Stimulated activated CD4-positive, alpha-beta T cell treated with anti-CD3 and anti-CD28 coated beads, Interleukin-1b, Interleukin-23, amount 100 ng/mL, for 4 hours (primary cell): ENCODE measurements at places on chromosomes 3 and 15.

DNA sequence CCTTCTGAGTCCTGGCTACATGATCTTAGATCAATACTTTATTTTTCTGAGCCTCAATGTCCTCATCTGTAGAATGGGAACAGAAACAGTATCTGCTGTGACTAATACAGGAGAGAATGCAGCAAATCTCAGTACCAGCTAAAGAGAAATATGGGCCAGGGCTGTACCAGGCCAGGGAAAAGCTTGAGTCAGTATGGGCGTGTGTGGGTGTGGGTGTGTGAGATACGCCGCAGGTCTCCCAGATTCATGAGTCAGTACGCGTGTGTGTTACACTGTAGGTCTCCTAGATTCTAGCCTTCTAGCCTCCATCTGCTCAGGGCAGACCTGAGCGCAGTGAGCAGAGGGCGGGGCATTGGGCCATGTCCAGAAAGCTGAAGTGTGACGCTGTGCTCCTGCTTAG lies 15.2 kb downstream of the GNAI2 start:
- DNase-seq: no peak

DNA sequence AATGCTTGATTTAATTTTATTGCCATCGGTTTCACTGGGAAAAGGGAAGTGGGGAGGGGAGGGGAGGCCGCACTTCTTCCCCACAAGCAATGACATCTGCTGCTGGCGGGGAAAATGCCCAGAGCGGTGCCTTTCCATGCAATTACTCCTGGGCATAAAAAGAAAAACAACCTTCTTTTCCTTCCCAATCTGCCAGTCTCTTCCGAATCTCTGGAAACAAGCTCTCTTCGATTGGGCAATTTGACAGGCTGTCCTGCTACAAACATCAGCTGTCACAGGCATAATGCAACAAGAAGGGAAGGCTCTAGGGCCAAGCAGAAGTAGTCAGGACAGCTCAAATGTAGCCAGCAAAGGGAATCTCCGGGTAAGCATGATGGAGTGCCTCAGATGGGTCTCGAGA lies 93.4 kb upstream of the STRIT1 start:
- DNase-seq: no peak

DNA sequence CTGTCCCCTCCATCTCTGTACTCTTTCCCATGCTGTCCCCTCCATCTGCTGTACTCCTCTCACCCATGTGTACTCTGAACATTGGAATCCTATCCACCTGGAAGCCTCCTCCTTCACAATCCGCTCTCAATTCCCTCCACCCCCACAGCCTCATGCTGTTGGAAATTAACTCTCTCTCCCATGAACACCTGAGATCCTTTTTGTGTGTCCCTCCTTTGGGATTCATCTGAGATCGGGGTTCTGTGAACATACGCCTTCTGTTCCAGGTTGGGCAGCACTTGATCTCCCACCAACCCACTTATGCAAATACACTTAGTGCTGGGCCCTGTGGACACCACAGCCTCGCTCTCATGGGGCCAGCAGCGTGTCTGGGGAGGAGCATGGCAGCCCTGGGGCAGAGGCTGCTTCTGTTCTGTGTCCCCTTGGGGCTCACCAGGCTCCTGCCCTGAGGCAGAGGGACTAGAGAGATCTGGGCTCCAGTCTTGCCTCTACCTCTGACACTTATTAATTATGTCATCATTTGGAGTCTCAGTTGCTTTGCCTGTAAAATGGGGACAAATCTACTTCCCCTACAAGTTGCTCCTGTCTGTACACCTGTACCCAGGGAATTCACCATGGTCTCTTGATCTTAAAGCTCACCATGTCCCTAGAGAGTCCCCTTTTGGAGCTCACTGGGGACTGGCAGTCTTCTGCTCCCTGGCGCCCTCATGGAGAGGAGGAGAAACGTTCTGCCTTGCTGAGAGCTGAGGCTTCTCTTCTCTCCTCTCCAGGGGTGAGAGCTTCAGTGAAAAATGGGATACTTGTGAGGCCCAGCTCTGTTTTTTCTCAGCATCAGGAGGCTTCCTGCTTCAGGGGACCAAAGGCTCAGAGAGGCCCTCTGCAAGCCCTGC lies 42.7 kb downstream of the ITGA11 start:
- no peak for DNase-seq

DNA sequence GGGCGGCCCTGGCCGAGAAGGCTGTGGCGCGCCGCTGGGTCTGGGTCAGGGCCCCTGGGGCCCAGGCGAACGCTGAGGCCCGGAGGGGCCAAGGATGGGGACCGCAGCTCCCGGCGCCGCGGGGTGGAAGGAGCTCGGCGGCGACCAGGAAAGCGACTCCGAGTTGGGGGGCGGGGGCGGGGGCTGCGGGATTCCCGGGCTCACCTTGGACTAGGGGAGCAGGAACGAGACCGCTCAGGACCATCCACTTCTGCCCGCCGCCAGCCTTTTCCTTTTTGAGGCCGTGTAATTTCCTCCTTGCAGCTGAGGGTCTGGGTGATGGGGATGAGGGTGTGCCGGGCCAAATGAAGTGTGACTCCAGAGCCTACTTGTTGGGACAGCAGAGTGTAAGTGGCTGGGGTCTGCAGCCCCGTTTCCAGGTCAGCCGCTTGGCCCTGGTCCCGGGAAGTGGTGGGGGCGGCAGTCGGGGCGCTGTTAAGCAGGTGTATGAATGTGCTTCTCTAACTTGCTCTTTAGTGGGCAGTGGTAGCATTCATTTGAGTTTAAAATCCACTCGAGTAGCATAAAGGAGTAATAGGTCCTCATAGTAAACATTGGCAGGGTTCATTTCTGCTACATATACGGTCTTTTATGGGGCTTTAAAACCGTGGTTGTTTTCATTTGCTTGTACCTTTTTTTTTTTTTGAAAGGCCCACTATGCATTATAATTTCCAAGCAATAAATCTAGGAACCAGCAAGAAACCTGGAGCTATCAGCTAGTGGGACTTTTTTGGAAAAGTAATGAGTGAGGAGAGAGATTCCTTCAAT lies 717 bp downstream of the PXK start:
- DNase-seq: peak; percentile 13

DNA sequence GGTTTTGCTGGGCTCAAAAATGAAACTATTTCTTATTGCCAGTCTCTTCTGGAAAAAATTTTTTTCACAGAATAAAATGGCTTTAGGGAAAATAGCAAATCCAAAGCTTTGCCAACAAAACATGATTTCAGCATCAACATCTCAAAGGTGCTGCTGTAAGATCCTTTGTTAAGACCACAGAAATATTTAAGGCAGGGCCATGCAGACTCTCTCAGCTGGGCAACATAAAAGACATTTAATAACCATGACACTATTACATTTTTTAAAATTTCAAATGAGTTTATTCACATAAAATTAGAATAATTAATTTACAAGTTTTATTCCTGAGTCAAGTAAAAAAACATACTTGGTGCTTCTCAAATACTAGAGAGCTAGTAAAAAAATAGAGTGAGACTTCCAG lies 527.1 kb upstream of the DPPA4 start:
- DNase-seq: no peak

DNA sequence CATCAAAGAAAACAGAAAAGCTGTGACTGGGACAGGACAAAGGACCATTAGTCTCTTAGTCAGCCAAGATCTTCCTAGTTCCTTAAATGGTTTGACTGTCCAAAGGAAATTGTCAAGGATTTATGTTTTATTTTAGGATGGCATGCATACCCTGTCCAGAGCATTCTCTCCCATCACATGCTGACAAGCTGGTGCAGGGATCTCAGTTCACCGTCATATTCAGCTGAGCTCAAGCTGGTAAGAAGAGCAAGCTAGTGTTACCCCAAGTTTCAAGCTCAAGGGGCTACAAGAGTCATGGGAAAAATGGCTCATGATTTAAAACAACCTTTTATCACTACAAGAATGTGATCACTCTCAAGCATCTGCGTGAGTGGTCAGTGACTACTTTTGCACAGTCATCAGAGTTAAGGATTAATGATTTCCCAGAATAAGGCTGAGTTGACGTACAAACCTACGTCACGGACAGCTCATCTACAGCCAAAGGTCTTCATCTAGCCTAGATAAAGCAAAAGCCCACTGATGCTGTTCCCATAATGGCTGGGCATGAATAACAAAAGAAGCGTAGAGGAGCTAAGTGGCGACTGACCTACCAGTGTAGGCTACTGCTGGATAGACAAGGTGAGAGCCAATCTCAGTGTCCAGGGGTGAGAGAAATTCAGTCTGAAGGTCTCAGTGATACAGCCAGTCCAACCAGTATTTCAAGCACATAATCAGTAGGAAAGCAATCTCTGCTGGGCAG lies 157.5 kb downstream of the GABRB3 start:
- DNase-seq: no peak

DNA sequence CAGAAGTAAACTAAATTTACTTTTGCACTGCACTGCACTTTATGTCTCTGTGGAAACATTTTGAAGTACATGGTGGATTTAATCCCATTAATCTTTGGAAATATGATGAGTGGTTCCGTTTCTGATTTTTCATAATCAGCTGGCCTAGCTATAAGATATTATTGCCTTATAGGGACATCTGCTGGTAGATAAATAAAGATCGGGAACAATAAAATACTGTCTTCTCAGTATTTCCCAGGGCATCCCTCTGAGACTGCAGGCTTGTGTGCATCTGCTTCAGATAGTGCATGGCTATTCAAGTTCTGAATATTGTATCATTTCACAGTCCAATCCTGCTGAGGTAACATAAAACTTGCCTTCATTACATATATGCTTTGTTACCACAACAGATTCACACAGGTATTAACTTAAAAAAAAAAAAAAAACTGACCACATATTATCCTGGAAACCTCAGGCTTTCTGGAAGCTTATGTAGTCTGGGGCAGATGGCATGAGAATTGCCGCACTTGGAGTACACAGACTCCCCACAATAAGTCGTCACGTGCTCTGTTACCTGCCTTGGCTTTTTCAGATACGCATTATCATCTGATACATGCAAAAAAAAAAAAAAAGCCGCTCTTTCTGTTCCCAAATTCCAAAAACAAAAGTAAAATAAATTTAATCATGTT lies 330.8 kb upstream of the AGTR1 start:
- no peak for DNase-seq

DNA sequence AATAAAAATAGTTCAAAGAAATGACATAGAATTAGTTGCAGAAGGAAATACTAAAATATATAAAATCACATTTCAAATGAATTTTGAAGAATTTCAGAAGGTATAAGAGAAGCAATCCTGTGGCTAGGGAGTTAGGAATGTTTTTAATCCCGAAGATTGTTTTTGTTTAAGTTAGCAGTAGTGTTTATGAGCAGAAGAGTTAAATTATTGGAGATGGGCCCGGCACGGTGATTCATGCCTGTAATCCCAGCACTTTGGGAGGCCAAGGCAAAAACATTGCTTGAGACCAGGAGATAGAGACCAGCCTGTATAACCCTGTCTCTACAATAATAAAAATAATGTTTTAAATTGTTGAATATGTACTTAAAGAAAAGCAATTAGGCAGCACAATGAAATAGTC lies 432.5 kb downstream of the MFSD1 start:
- no peak for DNase-seq
